Smooth muscle cell of the pulmonary artery (primary cell): ENCODE measurements at places on chromosomes 13 and 19. TPM values are rescaled to one million over a fixed set of nuclear protein-coding genes. Genes with fewer than 3 reads are reported as not detected.

Gene PLIN4
- total RNA-seq = 0.26 and 2.9 TPM in 2 replicates

Gene AP1M2
- total RNA-seq = 0.13 TPM in 1 of 2 replicates, not detected in the other

Gene CRB3
- 0.17 TPM in 1 of 2 replicates, not detected in the other for total RNA-seq

Gene SNRNP70
- 159 and 170 TPM in 2 replicates for total RNA-seq

Gene CEACAM16
- total RNA-seq = not detected in 2 replicates

Gene GTF2F2
- 12.4 and 15.1 TPM in 2 replicates for total RNA-seq
